ENCODE measurements at places on chromosomes 2 and 18. TPM values are rescaled to one million over a fixed set of nuclear protein-coding genes. Genes with fewer than 3 reads are reported as not detected.

Gene DYNAP
- not detected for total RNA-seq

Gene WDR7
- total RNA-seq: 19.0 TPM

Gene SERPINB13
- not detected for total RNA-seq

Gene LDAH
- total RNA-seq: 22.8 TPM

Gene FKBP1B
- total RNA-seq: 12.1 TPM

Gene CABYR
- total RNA-seq: 5.6 TPM

Gene GORASP2
- total RNA-seq: 24.4 TPM

Gene DSEL
- 157 TPM for total RNA-seq

Gene LCT
- under 0.01 TPM for total RNA-seq

Gene SPDYA
- 0.77 TPM for total RNA-seq

Gene DNAJC5G
- total RNA-seq: not detected

Gene ITGA4
- 57.5 TPM for total RNA-seq

Gene NABP1
- total RNA-seq: 117 TPM

Gene CHN1
- 203 TPM for total RNA-seq

Gene TANK
- total RNA-seq: 104 TPM

Gene NPPC
- not detected for total RNA-seq

Gene PMAIP1
- total RNA-seq: 29.8 TPM

Gene DPYSL5
- total RNA-seq: not detected

Gene BBS5
- total RNA-seq: 7.1 TPM

All from fibroblast of lung (primary cell).